ENCODE measurements at places on chromosomes 1 and 21.

- no peak for DNase-seq
Observed at GRCh38 chr1:231838521-231838920, 211.9 kb downstream of the DISC1 start.

DNA sequence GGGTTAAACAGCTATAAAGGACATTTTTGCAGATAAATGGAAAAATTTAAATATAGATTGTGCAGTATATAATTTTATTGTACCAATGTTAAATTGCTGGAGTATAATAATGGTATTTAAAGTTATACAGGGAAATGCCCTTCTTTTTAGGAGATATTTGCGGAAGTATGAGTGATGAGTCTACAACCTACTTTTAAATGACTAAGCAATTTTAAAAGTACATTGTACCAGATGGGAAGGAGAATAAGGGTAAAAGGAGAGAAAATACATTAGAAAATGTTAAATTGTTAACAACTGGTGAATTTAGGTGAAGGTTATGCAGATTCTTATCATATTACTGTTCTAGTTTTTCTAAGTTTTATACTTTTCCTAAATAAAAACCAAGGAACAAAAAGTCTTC, 91.8 kb downstream of the ZZZ3 start:
- DNase-seq, result no peak

DNA sequence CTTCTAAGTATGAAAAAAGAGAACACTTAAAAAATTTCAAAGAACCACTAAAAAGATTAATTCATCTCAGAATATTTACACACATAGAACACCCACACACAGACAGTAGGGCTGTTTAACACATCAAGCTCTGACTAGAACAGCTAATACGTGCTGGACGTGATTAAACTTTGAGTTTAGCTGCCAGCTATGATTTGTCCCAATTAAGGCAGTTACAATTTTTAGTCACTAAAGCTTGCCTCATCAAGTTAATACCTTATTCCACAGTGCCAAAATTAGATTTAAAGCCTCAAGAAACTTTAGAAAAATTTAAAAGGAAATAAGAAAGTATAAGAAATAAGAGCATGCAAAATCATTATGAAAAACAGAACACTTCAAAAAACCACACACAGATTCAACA, 18.9 kb downstream of the SLC16A1 start:
- DNase-seq, result no peak

DNA sequence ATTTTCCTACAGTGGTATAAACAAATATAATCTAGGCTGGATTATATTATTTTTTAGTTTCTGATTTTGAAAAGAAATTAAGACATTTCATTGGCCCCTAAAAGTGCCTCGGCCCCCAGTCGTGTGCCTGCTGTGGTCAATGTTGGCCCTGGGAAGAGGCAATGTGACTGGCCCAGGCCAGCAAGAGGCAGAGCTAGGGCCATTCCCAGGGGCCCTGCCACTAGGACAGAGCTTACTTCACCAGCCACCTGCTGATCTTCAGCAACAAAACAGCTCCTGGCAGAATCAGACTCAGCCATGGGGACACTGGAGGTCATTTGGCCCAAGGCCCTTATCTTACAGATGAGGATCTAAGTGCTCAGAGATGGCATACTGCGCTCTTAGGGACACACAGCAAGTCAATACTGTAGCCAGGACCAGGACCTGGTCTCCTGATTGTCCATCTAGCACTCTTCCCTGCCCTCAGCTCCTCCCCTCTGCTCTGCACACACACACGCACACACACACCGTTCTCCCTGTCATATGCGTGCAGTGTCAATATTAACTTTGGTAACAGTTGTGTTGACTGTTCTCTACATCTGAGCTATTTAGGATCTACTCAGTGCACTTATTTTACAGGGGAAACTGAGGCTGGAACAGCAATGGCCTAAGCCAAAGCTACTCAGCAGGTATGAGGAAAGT, 16.6 kb upstream of the KLHDC7A start:
- no peak for DNase-seq

- DNase-seq, result no peak
Observed at GRCh38 chr1:52635321-52636089, 2.5 kb downstream of the SHISAL2A start.

DNA sequence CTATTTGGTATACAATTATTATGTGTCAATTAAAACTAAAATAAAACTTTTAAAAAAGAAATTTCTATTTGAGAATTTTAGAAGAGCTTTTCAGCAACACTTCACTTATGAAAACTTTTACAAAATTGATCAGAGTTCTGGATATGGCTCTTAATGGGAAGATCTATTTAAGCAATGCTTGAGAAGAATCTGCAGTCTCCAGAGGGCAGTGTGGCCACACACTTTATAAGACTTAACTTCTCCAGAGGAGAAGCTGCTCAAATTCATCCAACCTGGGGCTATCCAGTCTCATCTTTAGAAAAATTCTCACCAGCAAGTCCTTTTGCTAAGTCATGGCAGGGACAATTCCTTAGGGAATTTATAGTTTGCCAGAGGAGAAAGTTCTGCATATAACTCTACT, 25.2 kb upstream of the AGO1 start:
- DNase-seq, result no peak

- DNase-seq, result no peak
Observed at GRCh38 chr1:60419023-60419422, 345.5 kb upstream of the C1orf87 start.

DNA sequence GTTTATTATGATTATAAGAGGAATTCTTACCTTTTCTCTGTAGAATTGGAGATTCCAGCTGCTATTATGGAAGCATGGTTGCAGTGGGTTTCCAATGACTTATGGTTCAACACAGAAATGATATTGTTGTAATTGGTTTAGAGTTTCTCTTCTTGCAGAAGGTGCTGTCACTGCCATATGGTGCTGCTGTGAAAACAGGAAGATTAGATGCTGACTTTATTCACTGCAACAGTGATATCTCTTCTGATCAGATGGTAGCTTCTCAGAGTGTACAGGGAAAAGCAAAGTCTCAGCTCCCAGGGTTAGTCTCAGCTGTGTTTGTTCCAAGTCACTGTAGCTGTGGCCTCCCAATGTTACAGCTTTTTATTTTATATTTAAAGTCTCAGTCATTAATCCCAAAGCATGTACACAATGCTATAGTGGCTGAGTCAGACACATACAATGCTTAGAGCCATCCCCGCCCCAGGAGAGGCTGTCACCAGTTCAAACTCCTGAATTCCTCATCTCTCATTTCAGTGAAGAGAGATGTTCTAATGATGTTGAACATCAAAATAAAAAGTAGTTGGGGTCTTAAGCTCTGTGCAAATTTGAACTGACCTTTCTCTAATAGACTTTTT, 42.7 kb upstream of the RGS2 start:
- DNase-seq, result peak; percentile 14

DNA sequence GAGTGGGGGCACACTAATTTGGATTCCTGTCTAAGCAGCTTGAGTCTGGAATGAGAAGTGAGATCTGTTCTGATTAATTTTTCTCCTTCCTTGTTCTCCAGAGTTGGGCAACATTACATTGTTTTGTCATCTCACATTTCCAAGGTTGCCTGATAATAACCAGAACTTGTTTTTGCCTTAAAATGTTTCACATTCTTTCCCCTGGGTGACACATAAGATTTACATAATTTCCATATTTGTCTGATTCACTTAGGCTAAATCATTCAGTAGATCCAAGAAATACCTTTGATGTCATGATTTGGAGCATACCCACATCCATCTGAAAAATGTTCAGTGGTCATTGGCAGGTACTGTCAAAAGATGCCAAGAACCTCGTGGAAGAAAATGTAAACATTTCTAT, 60.3 kb downstream of the XCL2 start:
- DNase-seq, result no peak

DNA sequence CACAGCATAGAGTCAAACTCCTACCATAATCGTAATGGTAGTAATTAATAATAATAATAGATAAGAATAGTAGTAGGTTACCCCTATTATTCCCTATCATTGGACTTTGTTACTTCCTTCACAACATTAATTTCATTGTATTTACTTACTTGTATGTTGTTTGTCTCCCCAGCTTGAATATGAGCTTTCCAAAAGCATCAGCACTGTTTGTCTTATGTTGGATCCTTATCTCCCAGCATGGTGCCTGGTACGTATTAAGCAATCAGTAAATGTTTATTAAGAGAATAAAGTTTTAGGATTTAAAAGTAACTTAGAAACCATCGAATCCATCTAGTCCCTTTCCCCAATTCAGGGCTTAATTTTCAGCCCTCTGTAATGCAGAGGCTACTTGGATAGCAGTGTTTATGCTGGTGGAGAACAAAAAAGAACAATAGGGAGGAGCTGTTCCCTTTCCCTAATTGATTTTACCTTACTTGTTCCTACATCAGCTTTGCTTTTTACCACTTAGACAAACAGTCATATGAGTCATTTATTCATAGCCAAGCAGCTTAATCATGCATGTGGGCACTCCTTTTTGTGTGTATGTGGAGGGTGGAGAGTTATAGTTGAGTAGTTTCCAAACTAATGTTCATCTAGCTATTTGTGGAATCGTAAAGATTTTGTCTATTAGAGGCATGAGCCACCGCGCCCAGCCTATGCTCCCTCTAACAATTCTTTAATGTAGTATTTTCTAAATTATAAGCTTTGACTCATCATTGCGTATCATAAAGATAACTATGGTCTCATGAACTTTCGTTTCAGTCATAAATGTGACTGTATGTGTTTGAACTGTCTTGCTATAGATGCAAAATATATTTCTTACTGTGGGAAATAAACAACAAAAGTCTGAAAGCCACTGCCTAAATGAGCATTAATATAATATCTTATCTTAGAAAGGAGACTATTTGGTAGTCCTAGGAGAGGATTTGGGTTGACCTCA, 20.9 kb upstream of the DR1 start:
- DNase-seq, result no peak

DNA sequence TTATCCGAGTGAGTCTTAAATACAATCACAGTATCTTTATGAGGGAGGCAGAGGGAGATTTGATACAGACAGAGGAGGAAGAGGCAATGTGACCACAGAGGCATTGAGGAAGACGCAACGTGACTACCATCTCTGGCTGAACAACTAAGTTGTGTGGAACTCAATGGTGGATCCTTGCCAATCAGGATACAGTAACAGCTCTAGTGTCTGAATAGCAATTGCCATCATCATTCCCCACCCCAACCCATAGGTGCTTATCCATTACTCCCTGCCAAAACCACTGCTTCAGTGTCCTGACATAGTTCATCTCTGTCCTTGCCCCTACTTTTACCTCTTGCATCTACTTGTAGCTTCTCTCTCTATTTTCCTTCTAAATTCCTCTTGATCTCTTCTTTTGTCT, 20.5 kb upstream of the RHBDL2 start:
- DNase-seq, result no peak

GRCh38 chr1:19734472-19734999, 65.2 kb downstream of the TMCO4 start:
- no peak for DNase-seq

GRCh38 chr1:208167261-208167869, 76.8 kb downstream of the PLXNA2 start:
- DNase-seq, result no peak

- DNase-seq, result no peak
Observed at GRCh38 chr1:91550961-91551360, 50.3 kb downstream of the CDC7 start.

Measured in HAP-1 (cell line).